ENCODE measurements at places on chromosomes 2 and 18.

- no peak for DNase-seq
These were observed 140.6 kb downstream of the TMX3 start for GRCh38 chr18:68574311-68574710.

DNA sequence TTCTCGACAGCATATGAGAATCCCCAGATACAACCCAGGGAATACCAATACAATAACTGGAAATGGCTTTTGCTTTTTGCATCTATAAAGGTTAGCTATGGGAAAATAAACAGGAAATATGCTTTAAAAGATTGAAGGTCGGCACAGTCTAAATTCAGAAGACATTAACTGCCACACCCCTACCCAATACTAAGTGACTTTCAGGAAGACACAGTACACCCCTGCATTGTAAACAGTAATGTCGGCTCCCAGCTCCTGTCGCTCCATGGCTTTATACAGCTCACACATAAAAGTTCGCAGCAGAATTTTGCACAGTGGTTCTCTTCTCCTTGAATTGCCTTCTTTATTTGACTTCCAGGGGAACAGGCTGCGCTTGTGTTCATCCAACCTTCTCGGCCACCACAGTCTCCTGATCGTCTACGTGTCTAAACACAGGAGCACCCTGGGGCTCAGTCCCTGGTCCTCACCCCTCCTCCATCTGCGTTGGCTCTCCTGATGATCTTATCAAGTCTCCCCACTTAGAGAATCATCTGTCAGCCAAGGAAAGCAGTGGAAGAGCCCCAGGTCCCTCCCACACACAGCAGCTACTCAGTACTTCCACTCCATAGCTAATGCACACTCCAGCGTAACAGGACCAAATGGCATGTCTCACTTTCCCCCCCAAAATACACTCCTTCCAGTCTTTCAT is 22.7 kb downstream of the CYB5A start:
- DNase-seq = no peak

GRCh38 chr2:78654941-78655340 is 370.6 kb upstream of the REG3G start:
- DNase-seq = no peak

- DNase-seq = no peak
These were observed 15.4 kb downstream of the C2orf81 start for GRCh38 chr2:74406035-74406434.

Measured in non-pigmented ciliary epithelial cell (primary cell).